ENCODE measurements at places on chromosomes 16 and 17.

DNA sequence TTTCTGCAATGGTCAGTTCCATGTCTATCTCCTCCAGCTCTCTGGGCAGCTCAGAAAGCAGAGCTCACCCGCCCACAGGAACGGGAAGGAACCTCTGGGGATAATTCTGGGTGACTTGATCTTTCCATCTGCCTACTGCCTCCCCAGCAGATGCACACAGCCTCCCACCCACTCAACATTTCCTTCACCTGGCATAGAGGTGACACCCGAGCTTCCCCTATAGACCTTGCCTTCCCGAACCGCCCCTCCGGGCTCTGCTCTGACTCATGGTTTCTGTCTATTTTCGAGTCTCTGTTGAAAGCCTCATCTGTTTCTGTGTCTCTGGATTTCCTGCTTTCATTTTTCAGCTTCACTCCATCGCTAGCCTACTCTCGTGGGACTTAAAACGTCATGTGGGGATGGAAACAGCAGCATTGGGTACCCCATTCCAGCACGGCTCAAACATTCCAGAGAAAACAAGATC, 11.4 kb downstream of the GGA3 start:
- DNase-seq: no peak

GRCh38 chr16:68296291-68296690, 14.5 kb downstream of the SLC7A6OS start:
- DNase-seq: no peak

- no peak for DNase-seq
Observed at GRCh38 chr17:82315703-82316358, 1.6 kb downstream of the CD7 start.

- no peak for DNase-seq
Observed at GRCh38 chr17:13395346-13395745, 206.4 kb downstream of the HS3ST3A1 start.

- no peak for DNase-seq
Observed at GRCh38 chr17:7111784-7112509, 2.7 kb downstream of the ASGR2 start.
